Endothelial cell (in vitro differentiated cells): ENCODE measurements at places on chromosomes 5 and 9. TPM values are rescaled to one million over a fixed set of nuclear protein-coding genes. Genes with fewer than 3 reads are reported as not detected.

Gene IFNA21
- total RNA-seq = not detected

Gene RECK
- 48.2 TPM for total RNA-seq

Gene PRRX2
- 0.21 TPM for total RNA-seq

Gene ALG2
- total RNA-seq = 28.9 TPM

Gene FOXD4L5
- total RNA-seq = 0.10 TPM

Gene DNAH5
- 0.80 TPM for total RNA-seq

Gene DMGDH
- 0.36 TPM for total RNA-seq

Gene LRRC19
- not detected for total RNA-seq

Gene SEMA4D
- 14.8 TPM for total RNA-seq

Gene C9
- not detected for total RNA-seq

Gene RAB3C
- 16.1 TPM for total RNA-seq

Gene WHRN
- 4.1 TPM for total RNA-seq

Gene PDE8B
- 7.8 TPM for total RNA-seq

Gene TRIM36
- 9.9 TPM for total RNA-seq

Gene PCDHGA4
- 2.0 TPM for total RNA-seq

Gene CEL
- total RNA-seq = 4.2 TPM

Gene SCGB3A1
- 5.4 TPM for total RNA-seq
